ENCODE measurements at places on chromosomes 6 and 20.
A peak's percentile ranks its signal among the peaks of the same experiment; 100 is the strongest.

GRCh38 chr20:38673725-38674091 lies 50.6 kb upstream of the SLC32A1 start:
- no peak for DNase-seq

- no peak for DNase-seq
These were observed 114.6 kb downstream of the RCAN2 start for GRCh38 chr6:46376562-46377061.

DNA sequence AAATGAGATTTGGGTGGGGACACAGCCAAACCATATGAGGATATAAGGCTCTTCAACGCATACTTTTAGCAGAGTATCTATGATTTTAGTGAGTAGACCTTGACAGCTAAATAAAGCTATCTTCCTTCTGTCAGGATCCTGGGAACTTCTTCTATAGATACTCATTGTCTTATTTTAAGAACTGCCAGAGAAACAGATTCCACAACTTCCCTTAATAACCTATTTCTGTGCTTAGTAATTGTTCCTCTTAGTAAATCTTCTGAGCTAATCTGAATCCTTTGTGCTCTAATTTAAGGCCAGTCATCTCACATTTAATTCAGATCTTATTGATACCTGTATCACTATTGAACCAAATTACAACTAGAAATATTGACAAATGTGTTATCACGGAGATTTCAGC lies 64.0 kb upstream of the CEP85L start:
- DNase-seq = no peak

- no peak for DNase-seq
These were observed 94.0 kb upstream of the PHACTR1 start for GRCh38 chr6:12622566-12622965.

GRCh38 chr6:12163149-12163548 lies 127.0 kb upstream of the EDN1 start:
- peak; percentile 15 for DNase-seq

- DNase-seq = no peak
These were observed 19.7 kb upstream of the GTSF1L start for GRCh38 chr20:43746344-43747137.

DNA sequence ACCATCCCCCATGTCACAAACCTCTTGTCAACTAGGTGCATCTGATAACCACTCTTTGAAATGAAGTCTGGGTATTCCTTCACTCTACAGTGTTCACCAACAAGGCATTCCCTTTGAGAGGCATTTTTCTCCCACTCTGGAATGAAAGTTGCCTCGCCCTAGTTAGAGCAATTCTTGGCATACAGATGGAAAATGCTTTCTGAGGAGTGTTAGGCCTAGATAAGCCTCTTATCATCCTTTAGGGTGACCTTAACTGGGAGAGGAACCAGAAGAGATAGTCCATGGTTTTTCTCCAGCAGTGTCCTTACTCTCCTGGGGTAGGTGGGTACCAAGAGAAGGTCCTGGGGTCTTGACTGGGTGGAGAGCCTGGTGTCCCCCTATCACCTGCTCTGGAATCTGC lies 14.8 kb downstream of the CLIC5 start:
- no peak for DNase-seq

- no peak for DNase-seq
These were observed 35.8 kb upstream of the BHLHE23 start for GRCh38 chr20:63042448-63043071.

- DNase-seq = no peak
These were observed 136.2 kb downstream of the RPS12 start for GRCh38 chr6:132950566-132950965.

- no peak for DNase-seq
These were observed 113.3 kb upstream of the TBX18 start for GRCh38 chr6:84877515-84878210.

DNA sequence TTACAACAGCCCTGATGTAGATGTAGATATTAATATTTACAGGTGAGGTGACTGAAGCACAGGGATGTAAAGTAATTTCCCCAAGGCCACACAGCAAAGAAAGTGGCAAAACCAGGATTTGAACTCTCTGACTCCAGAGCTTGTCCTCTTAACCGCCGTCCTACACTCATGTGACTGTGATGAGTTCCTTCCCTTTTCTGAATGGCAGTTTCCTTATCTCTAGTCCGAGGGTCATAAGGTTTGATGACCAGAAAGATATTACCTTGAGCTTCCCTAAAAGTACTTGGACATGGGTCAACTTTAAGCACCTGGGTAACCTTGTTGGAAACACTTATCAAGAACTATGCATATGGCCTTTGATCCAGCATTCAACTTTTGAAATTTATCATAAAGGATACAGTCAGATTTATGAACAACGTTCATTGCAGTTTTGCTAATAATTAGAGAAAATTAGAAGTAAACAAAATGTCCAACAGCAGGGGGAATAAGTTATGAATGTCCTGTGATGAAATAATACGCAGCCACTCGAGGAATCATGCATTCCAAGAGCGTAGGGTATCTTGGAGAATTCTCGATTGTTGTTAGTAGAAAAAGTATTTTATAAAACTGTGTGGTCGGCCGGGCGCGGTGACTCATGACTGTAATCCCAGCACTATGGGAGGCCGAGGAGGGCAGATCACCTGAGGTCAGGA lies 2.3 kb upstream of the TLDC2 start:
- DNase-seq = no peak

- DNase-seq = no peak
These were observed 676.0 kb upstream of the MARCKS start for GRCh38 chr6:113181164-113181563.

GRCh38 chr6:139708337-139709199 lies 334.1 kb upstream of the CITED2 start:
- DNase-seq = no peak

GRCh38 chr6:127749095-127749494 lies 151.8 kb downstream of the THEMIS start:
- no peak for DNase-seq

GRCh38 chr20:20664795-20665589 lies 47.5 kb downstream of the RALGAPA2 start:
- no peak for DNase-seq

GRCh38 chr6:118719351-118720124 lies 68.1 kb upstream of the CEP85L start:
- DNase-seq = peak; percentile 51

GRCh38 chr6:162712694-162713093 lies 14.9 kb downstream of the PRKN start:
- no peak for DNase-seq

GRCh38 chr20:39812116-39812515 lies 850.0 kb downstream of the DHX35 start:
- DNase-seq = no peak

GRCh38 chr6:105992315-105992961 lies 93.7 kb upstream of the PRDM1 start:
- peak; percentile 84 for DNase-seq

DNA sequence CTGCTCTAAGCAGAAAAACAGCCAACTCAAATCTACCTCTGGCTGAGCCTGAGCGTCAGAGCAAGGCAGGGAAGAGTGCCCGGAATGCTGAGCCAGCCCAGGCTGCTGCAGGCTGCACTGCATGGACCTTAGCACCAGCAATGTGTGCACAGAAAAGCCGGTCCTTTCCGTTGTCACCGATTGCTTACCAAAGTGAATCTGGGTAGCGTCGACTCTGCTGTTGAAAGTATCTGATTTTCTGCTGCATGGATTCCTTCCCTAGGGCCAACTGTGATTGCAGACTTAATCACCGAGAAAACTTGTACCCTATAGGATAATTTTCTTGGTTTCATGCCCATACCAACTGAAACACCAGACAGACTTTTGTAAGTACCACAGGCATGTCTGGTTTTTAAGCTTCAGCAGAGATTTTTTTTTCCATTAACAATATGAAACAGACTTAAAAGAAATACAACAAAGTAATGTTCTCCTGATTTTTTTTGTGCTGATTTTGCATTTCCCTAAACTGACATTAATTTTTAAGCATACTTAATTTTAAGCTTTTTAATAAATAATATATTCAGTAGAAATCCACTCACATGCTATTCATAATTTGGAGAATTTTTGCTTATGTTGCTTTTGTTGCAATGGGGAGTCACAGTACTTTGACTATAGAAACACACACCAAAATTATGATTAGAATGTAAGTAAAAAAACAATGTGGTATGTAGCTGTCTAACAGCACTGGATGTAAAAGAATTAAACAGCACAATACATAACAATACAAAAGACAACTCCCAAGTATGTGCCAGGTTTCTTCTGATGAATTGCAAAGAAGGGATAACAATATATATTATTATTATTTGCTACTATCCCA lies 218.0 kb downstream of the THBS2 start:
- no peak for DNase-seq

DNA sequence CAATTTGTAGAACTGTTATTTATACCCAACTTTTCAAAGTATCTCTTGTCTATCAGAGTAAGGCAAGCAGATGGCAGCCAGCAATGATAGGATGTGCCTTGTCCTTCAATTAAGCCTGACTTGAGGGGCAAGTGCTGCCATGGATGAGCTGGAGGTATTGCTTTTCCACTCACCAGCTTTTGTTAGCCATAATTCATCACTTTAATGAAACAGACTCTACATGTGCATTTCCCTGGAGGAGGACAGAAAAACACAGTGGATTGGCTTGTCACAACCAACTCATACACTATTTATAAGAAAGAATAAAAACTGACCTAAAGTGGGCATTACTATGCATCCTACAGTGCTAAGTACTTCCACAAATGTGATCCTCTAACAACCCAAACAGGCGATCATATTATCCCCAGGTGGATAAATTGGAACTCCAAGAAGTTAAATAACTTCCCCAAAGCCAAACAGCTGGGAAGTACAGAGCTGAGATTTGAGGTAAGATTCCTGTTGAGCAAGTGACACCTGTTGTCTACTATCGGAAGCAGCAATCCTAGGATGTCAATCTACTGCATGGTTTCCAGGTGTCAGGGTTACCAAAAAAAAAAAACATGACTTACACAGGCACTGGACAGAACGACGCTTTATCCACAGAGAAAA lies 73.9 kb upstream of the NRSN1 start:
- no peak for DNase-seq

GRCh38 chr6:113858480-113859348 lies 1.6 kb downstream of the MARCKS start:
- DNase-seq = peak; percentile 74

- DNase-seq = no peak
These were observed 2.8 kb upstream of the CEP43 start for GRCh38 chr6:166996406-166996805.

GRCh38 chr6:107348224-107348623 lies 111.1 kb downstream of the PDSS2 start:
- no peak for DNase-seq

GRCh38 chr20:35743693-35744491 lies 1.8 kb upstream of the RBM39 start:
- DNase-seq = no peak

DNA sequence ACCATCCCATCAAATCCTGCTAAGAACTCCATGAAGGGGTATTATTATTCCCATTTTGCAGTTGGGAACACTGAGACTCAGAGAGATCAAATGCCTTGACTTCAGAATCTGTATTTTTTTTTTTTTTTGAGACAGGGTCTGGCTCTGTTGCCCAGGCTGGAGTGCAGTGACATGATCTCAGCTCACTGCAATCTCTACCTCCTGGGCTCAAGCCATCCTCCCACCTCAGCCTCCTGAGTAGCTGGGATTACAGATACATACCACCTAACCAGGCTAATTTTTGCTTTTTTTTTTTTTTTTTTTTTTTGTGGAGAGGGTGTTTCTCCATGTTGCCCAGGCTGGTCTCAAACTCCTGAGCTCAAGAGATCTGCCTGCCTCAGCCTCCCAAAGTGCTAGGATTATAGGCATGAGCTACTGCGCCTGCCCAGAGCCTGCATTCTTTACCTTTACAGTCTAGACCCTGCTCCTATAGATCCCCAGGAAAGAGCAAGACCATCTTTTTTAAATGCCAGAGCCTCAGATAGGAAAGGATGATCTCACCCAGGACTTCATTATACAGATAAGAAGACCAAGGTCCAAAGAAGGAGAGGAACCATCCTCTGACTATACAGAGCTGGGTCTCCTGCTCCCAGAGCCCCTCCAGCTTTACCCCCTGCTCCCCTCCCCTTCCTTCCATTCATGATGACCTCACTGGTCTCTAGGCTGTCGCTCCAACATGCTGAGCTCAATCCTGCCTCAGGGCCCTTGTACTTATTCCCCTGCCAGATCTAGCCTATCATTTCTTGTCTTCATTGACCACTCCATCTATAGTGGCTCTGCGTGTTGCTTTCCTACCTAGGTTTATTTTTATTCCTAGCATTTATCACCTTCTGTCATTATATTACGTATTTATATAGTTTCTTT lies 138.6 kb downstream of the CEBPB start:
- no peak for DNase-seq

DNA sequence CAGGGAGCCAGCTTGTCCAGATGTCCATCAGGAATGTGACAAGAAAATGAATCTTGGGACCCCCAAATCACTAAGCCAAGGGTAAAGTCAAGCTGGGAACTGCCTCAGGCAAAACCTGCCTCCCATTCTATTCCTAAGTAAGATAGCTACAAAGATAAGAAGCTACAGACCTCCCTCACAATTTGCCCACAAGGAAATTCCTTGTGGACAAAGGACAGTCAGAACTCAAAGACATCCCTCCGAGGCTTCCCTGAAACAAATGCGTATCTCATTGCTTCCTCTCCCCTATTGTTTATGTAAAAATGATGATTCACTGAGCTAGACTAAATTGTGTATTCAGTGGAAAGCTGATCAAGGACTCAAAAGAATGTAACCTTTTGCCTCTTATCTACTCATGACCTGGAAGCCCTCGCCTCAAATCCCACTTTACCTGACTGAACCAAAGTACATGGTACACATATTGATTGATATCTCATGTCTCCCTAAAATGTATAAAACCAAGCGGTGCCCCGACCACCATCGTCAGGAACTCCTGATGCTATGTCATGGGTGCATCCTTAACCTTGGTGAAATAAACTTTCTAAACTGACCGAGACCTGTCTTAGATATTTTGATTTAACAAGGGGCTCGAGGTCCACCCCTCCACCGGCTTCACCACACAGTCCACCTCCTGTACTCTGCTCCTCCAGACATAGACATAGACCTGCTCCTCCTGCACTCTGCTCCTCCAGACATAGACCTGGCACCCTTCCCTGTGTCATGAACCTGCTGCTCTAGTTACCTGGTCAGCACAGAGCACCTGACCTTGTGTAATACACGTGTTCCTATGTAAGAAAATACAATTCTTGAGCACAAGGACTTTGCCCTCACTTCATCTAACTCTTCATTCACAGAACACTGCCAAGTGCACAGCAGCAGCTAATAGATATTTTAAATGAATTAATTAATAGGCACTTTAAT lies 81.4 kb downstream of the WDR27 start:
- DNase-seq = no peak

- no peak for DNase-seq
These were observed 73.2 kb downstream of the PHACTR3 start for GRCh38 chr20:59677586-59677985.

DNA sequence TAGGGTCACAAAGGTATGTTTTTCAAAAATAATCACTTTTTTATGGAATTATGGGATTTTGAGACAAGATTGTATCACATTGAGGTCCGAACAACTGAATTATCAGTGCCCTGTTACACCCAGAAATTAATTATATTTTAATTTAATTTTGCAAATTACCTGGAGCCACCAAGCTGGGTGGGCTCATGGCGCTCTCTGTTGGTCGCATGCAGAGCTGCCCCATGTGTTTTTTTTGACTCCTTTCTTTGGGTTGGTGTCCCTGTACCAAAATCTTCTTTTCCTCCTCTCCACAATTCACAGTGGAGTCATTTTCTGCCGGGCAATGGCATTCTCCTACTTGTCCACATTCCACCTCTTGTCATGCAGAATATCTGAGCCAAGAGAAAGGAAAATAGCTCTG lies 38.9 kb upstream of the FRMD1 start:
- DNase-seq = no peak

- DNase-seq = no peak
These were observed 1955.7 kb upstream of the DEFB115 start for GRCh38 chr20:29301624-29302259.

- no peak for DNase-seq
These were observed 10.5 kb upstream of the ZNF343 start for GRCh38 chr20:2519115-2519809.
